Psoas muscle (tissue), 8 donors: ENCODE measurements at places on chromosomes 5 and 9. TPM values are rescaled to one million over a fixed set of nuclear protein-coding genes. Genes with fewer than 3 reads are reported as not detected.
A peak's percentile ranks its signal among the peaks of the same experiment; 100 is the strongest.

STK32A gene
- total RNA-seq = 0.17 TPM

DNA sequence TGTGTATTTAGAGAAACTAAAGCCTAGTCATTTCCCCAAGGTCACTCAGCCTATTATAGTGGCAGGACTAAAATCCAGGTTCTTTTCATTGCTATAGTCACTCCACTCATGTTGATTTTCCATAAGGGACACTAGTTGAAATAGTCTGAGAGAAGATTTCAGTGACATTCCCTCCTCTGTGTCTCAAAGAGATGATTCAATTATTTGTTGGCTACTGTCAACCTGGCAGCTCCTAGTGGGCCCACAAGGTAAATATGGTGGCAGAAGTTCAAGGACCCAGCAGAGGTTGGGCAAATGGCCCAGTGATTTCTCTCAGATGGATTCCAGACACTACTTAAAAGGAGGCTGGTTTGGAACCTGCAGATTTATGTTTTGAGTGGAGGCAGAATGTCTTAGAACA is 48.1 kb downstream of the G3BP1 start:
- no peaks in the 10 kb centered on the region for H3K27me3 ChIP-seq
- DNase-seq = no peak
- H3K4me3 ChIP-seq = no peak overlapping the region
- H3K36me3 ChIP-seq = no peaks in the 10 kb centered on the region

- no peak overlapping the region for H3K4me3 ChIP-seq
- H3K27me3 ChIP-seq = no peaks in the 10 kb centered on the region
- H3K36me3 ChIP-seq = no peaks in the 10 kb centered on the region
- H3K27ac ChIP-seq = no peak overlapping the region
- H3K4me1 ChIP-seq = peaks cover 18% of the 10 kb centered on the region
Measured at GRCh38 chr9:100355561-100355960, 2.8 kb upstream of the TEX10 start.

DNA sequence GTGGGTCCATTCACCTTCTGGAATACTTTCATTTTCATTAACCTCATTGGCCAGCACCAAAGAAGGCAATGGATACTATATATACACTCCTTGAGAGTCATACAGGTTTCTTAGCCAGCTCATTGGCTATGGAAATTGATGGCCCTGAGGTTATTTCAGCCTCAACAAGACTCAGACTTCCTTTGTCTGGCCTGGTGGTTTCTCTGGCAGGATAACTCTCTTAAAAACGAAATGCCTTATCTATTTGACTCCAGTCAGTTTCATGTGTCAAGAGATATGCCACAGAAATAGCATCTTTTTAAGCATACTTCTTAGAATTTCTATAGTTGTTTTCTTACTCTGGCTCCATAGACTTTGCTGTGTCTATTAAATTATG is 28.9 kb downstream of the CDH9 start:
- H3K27ac ChIP-seq = no peak overlapping the region
- H3K4me1 ChIP-seq = no peaks in the 10 kb centered on the region
- H3K27me3 ChIP-seq = no peaks in the 10 kb centered on the region
- DNase-seq = no peak
- no peak overlapping the region for H3K4me3 ChIP-seq

DNA sequence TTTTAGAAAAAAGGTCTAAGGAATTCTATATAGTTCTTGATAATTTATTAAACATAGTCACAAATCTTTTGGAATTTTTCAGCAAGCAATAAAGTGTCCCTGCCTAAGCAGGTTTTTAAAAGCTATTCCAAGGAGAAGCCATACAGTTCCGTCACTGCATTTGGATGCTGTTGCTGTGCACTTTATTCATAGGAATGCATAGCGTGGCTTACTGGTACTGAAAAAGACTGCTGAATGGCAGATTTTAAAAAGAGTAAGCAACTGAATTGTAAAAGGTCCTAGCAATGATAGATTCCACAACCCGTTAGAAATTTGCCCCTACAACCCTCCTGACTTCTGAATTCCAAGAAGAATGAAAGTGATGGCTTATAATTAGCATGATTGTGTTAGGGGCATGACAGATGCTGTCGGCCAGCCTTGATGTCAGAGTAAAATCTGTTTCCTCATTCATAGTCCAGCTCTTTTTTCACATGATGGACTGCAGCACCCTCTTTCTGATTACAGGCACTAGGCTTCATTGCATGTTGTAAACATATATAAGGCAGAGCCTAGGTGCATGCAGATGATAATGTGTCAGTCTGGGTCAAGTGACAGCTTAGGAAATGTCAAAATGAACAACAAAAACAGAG is 227.0 kb downstream of the PDE4D start:
- H3K4me3 ChIP-seq = no peak overlapping the region
- H3K27ac ChIP-seq = peak overlapping the region; percentile 5
- DNase-seq = no peak
- H3K27me3 ChIP-seq = no peaks in the 10 kb centered on the region

- H3K27me3 ChIP-seq = no peaks in the 10 kb centered on the region
- H3K27ac ChIP-seq = no peak overlapping the region
- H3K4me3 ChIP-seq = no peak overlapping the region
- no peaks in the 10 kb centered on the region for H3K36me3 ChIP-seq
- DNase-seq = no peak
- peaks cover 38% of the 10 kb centered on the region for H3K4me1 ChIP-seq
Measured at GRCh38 chr5:142808878-142809598, 38.9 kb downstream of the ARHGAP26 start.

- peaks cover 24% of the 10 kb centered on the region for H3K4me1 ChIP-seq
- no peaks in the 10 kb centered on the region for H3K27me3 ChIP-seq
- H3K27ac ChIP-seq = no peak overlapping the region
- no peak for DNase-seq
- no peak overlapping the region for H3K4me3 ChIP-seq
- no peaks in the 10 kb centered on the region for H3K36me3 ChIP-seq
Measured at GRCh38 chr5:55638455-55638854, 73.7 kb downstream of the SLC38A9 start.

GRCh38 chr9:109969011-109969410 is 189.0 kb downstream of the PALM2AKAP2 start:
- no peak overlapping the region for H3K27ac ChIP-seq
- no peak for DNase-seq
- no peak overlapping the region for H3K4me3 ChIP-seq

DNA sequence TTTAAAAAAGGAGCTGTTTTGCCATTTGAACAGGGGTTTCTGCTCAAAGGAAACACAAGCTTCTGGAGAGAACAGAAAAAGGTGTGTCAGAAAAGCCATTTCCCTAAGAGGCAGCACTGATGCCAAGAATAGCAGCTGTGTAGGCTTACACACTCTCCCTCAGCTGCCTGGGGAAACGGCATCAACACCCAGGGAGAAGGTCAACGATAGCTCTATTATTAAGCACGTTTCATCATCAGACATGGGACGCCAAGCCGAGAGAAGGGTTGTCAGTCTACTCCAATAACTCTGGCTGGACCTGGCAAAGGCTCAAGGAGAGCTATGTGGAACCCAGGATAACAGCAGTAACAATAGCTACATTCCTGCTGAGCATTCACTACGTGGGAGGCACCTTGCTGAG is 314.2 kb downstream of the CDK5RAP2 start:
- no peaks in the 10 kb centered on the region for H3K36me3 ChIP-seq
- H3K27ac ChIP-seq = peak overlapping the region; percentile 68
- peaks cover 16% of the 10 kb centered on the region for H3K4me1 ChIP-seq
- no peak overlapping the region for H3K4me3 ChIP-seq
- peak; percentile 78 for DNase-seq
- H3K27me3 ChIP-seq = no peaks in the 10 kb centered on the region

JADE2 gene
- total RNA-seq = 14.3 TPM

DNA sequence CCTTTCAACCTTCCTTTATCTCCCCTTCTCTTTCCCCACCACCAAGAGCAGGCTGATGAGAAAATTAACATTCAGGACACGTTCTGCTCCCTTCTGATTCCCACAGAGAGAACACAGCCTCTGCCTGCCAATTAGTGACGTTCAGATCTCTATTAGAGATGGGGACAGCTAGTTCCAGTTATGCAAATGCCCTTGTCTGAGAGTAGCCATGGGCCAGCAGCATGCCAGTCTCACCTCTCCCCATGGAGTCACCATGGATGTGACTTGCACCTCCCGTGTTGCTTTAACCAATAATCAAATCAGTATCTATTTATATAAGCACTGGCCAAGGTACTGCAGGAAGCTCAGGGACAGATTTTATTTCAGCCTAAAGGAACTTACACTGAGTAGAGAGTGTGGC is 61.3 kb downstream of the KCNIP1 start:
- H3K27me3 ChIP-seq = peaks cover 12% of the 10 kb centered on the region
- H3K4me3 ChIP-seq = no peak overlapping the region
- no peak overlapping the region for H3K27ac ChIP-seq
- no peak for DNase-seq
- no peaks in the 10 kb centered on the region for H3K36me3 ChIP-seq
- H3K4me1 ChIP-seq = no peaks in the 10 kb centered on the region

GRCh38 chr5:116885825-116886224 is 311.2 kb upstream of the SEMA6A start:
- H3K36me3 ChIP-seq = no peaks in the 10 kb centered on the region
- H3K4me1 ChIP-seq = no peaks in the 10 kb centered on the region
- no peak overlapping the region for H3K27ac ChIP-seq
- DNase-seq = no peak
